ENCODE measurements at places on chromosomes 1 and 21. TPM values are rescaled to one million over a fixed set of nuclear protein-coding genes. Genes with fewer than 3 reads are reported as not detected.

NPR1 gene
- not detected for total RNA-seq

DNA sequence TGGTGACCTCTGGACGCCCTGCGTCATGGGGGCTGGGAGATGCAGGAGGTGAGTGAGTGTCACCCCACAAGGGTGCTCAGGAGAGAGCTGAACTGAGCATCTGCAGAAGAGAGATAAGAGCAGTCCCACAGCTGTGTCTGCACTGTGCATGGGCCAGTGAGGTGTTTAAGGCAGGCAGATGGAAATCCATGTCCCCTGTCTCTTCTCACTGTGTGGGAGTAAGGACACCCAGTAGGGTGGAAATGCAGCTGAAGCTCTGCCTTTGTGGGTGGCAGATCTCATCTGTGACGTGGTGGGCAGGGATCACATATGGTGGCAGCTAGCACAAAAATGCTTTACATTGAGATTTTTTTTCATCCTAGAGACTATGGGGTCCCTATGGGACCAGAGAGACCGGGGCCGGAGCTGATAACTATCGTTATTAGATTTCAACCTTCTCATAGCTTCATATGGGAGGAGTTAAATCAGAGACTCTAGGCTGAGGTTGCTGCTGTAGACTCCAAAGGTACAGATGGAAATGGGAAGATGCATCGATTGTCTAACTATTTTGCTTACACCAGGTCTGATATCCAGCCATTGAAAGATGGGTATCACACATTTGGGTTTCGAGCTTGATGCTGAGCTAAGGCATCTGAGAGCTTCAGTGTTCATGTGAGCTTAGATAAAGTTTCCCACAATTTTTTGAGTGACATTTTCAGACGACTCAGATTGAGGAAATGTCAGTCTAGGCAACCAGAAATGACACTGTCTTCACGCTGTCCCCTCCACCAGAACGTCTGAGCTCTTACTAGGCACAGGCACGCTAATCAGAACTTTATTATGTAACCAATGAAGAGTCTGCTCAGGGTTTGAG, 65.3 kb upstream of the PSEN2 start:
- H3K27ac ChIP-seq: no peak overlapping the region
- H3K4me3 ChIP-seq: no peak overlapping the region
- no peak for DNase-seq
- H3K36me3 ChIP-seq: no peaks in the 10 kb centered on the region
- H3K4me1 ChIP-seq: peaks cover 15% of the 10 kb centered on the region

AMIGO1 gene
- total RNA-seq: 28.2 TPM

CA6 gene
- total RNA-seq: 2.8 TPM

GRCh38 chr1:68046423-68046822, 4.0 kb downstream of the DIRAS3 start:
- H3K27me3 ChIP-seq: peaks cover 21% of the 10 kb centered on the region
- no peaks in the 10 kb centered on the region for H3K4me1 ChIP-seq
- DNase-seq: no peak
- no peak overlapping the region for H3K4me3 ChIP-seq
- no peak overlapping the region for H3K27ac ChIP-seq

GRCh38 chr1:6922096-6922931, 137.1 kb downstream of the CAMTA1 start:
- H3K4me3 ChIP-seq: no peak overlapping the region
- no peaks in the 10 kb centered on the region for H3K36me3 ChIP-seq
- peaks cover 33% of the 10 kb centered on the region for H3K27me3 ChIP-seq
- H3K4me1 ChIP-seq: no peaks in the 10 kb centered on the region
- no peak overlapping the region for H3K27ac ChIP-seq
- DNase-seq: no peak

PWP2 gene
- 12.3 TPM for total RNA-seq

RXRG gene
- not detected for total RNA-seq

GRCh38 chr1:246724731-246725095, 504 bp downstream of the SCCPDH start:
- H3K27me3 ChIP-seq: peaks cover 19% of the 10 kb centered on the region
- H3K4me1 ChIP-seq: peaks cover 4% of the 10 kb centered on the region
- H3K36me3 ChIP-seq: no peaks in the 10 kb centered on the region
- DNase-seq: no peak

MRPS21 gene
- 54.6 TPM for total RNA-seq

- H3K36me3 ChIP-seq: no peaks in the 10 kb centered on the region
- DNase-seq: no peak
- no peaks in the 10 kb centered on the region for H3K4me1 ChIP-seq
- H3K27me3 ChIP-seq: no peaks in the 10 kb centered on the region
- no peak overlapping the region for H3K27ac ChIP-seq
These were observed 52.9 kb upstream of the SRSF10 start for GRCh38 chr1:24032981-24033380.

GRCh38 chr1:158071138-158071537, 77.7 kb downstream of the KIRREL1 start:
- DNase-seq: no peak
- no peaks in the 10 kb centered on the region for H3K4me1 ChIP-seq
- no peaks in the 10 kb centered on the region for H3K36me3 ChIP-seq
- H3K4me3 ChIP-seq: no peak overlapping the region
- H3K27me3 ChIP-seq: no peaks in the 10 kb centered on the region

KAZN gene
- total RNA-seq: 0.40 TPM

CR1 gene
- 8.8 TPM for total RNA-seq

- no peaks in the 10 kb centered on the region for H3K27me3 ChIP-seq
- no peak overlapping the region for H3K4me3 ChIP-seq
- no peak overlapping the region for H3K27ac ChIP-seq
- no peaks in the 10 kb centered on the region for H3K36me3 ChIP-seq
- no peak for DNase-seq
- no peaks in the 10 kb centered on the region for H3K4me1 ChIP-seq
These were observed 43.3 kb downstream of the BCAR3 start for GRCh38 chr1:93638307-93638847.

DNA sequence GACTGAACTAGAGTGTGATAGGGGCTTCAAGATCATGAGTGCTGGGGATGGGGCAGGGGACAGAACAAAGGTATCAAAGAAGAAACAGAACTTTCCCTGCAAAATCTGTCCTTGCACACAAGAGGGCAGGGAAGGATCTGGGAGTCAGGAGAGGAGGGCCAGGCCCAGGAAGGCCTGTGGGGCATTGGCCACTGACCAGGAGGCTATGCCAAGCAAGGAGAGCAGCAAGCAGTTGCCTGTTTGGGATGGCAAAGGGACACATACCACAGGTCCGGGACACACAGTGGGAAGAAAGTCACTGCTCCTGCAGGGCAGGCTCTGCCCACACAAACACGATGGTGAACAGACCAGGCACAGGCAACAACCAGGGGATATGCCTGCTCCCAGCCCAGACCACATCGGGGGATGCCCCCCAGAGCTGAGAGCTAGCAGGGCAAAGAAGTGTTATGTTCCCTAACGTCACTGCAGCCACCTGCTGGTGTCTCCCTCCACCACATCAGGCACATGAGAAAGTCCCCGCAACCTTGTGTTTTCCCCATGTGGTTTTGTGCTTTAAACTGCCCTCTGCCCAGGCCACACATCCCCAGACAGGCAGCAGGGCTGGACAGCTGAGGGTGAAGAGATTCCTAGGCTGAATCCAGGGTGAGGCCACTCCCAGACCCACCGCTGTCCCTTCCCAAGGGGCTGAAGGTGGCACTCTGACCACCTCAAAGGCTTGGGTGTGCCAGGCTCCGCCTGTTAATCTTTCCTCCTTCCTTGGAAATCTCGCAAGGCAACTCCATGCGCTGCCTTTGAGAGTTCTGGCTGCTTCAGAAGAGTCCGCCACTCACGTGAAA, 53.6 kb downstream of the KIF21B start:
- H3K36me3 ChIP-seq: peaks cover 40% of the 10 kb centered on the region
- no peak overlapping the region for H3K27ac ChIP-seq
- no peak for DNase-seq
- H3K27me3 ChIP-seq: no peaks in the 10 kb centered on the region
- no peaks in the 10 kb centered on the region for H3K4me1 ChIP-seq
- no peak overlapping the region for H3K4me3 ChIP-seq

- no peak overlapping the region for H3K27ac ChIP-seq
- no peak overlapping the region for H3K4me3 ChIP-seq
- H3K4me1 ChIP-seq: no peaks in the 10 kb centered on the region
- no peaks in the 10 kb centered on the region for H3K27me3 ChIP-seq
These were observed 13.4 kb downstream of the COP1 start for GRCh38 chr1:176193663-176194062.

KCNH1 gene
- total RNA-seq: not detected

- H3K27ac ChIP-seq: no peak overlapping the region
These were observed 15.6 kb upstream of the CA6 start for GRCh38 chr1:8930116-8930515.

GRCh38 chr21:25732091-25732760, 2.5 kb downstream of the ATP5PF start:
- no peaks in the 10 kb centered on the region for H3K27me3 ChIP-seq
- peaks cover 21% of the 10 kb centered on the region for H3K4me1 ChIP-seq
- H3K27ac ChIP-seq: no peak overlapping the region

DNA sequence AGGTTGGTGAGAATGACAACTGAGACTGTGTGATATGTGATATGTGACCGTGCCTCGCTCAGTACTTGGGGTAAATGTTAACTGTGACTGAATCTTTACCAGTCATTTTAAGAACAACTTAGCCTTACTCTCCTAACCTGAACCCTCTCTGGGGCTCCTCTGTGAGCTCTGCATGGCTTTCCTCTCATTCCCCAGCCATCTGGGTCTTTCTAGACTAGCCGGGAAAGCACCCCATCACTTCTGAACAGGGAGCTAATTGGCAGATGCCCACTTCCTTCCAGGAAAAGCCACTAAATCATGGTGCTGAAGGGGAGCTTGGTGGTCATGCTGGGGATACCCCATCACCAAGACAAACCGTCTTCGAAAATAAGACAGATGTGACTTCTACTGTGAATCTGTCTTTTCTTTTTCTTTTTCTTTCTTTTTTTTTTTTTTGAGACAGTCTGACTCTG, 16.5 kb upstream of the FOXO6 start:
- H3K27ac ChIP-seq: no peak overlapping the region
- no peaks in the 10 kb centered on the region for H3K27me3 ChIP-seq
- DNase-seq: no peak
- H3K4me3 ChIP-seq: no peak overlapping the region

GRCh38 chr1:198416296-198416695, 124.2 kb downstream of the ATP6V1G3 start:
- H3K36me3 ChIP-seq: no peaks in the 10 kb centered on the region
- no peak overlapping the region for H3K4me3 ChIP-seq
- no peak overlapping the region for H3K27ac ChIP-seq
- no peaks in the 10 kb centered on the region for H3K4me1 ChIP-seq

DNA sequence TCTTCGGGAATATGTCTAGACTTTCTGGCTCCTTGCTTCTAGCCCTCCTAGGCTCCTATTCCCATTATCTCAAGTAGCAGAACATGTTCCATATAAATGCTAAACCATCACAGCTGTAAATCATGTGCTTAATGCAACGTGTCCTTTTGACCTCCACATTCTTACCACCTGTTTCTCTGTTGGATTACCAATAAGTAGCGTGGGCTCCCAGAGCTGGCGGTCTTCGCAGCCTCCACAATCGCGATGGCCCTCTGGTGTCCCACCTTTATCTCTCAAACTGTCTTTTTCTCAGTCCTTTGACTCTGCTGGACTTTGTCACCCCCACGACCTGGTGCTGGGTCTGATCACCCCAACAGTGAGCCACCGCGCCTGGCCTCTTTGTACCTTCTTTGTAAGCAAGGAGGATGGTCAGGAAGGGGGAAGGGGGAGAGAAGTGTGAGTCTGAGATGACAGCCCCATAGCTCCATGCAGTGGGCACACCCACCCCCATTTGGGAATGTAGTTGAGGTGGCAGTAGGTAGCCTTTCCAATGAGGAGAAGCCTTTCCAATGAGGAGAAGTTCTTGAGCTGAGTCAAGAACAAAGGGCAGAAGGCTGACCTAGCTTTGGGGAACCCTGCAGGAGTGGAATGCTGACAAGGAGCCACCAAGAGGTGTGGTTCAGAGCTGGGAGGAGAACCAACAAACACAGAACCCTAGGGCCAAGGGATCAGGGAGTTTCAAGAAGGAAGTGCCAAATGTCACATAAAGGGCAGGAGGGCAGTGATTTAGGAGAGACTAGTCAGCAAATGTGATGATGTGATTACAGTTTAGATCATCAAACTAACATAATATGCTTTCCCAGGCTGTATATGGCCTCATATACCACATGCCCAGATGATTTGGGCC, 14.2 kb downstream of the TRAF5 start:
- no peak for DNase-seq
- H3K36me3 ChIP-seq: peaks cover 4% of the 10 kb centered on the region
- H3K27me3 ChIP-seq: no peaks in the 10 kb centered on the region
- H3K27ac ChIP-seq: no peak overlapping the region
- no peak overlapping the region for H3K4me3 ChIP-seq
- H3K4me1 ChIP-seq: peaks cover 83% of the 10 kb centered on the region

GRCh38 chr1:212938846-212939245, 11.5 kb upstream of the VASH2 start:
- no peaks in the 10 kb centered on the region for H3K4me1 ChIP-seq
- no peak overlapping the region for H3K4me3 ChIP-seq
- no peaks in the 10 kb centered on the region for H3K36me3 ChIP-seq
- DNase-seq: no peak
- no peaks in the 10 kb centered on the region for H3K27me3 ChIP-seq

DNA sequence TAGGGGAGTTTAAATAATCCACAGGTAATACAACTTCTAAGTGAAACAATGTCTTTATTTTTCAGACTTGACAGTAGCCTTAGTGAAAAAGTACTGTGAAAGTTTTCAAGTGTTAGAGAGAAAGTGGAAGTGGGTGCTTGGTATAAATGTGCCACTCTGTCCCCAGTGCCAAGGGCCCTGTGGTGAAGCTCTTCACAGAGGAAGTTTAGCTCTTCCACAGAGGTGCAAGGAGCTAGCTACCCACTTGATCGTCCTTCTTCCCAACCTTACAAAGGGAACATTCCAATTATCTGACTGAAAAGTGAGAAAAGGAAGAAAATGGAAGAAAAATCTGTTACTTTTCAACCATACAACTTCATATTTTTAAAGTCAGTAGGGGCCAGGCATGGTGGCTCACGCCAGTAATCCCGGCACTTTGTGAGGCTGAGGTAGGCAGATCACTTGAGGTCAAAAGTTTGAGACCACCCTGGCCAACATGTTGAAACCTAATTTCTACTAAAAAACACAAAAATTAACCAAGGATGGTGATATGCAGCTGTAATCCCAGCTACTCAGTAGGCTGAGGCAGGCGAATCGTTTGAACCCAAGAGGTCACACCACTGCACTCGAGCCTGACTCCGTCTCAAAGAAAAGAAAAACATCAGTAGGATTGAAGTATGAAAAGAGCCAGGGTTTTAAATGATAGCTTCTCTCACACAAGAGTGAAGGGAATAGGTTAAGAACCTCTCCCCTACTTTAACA, 41.0 kb upstream of the PTPRC start:
- no peak overlapping the region for H3K4me3 ChIP-seq
- H3K4me1 ChIP-seq: peaks cover 44% of the 10 kb centered on the region
- no peaks in the 10 kb centered on the region for H3K27me3 ChIP-seq

All from T-cell (primary cell).